Activated naive CD8-positive, alpha-beta T cell treated with anti-CD3 and anti-CD28 coated beads for 36 hours (primary cell): ENCODE measurements at places on chromosomes 3 and 15. TPM values are rescaled to one million over a fixed set of nuclear protein-coding genes. Genes with fewer than 3 reads are reported as not detected.

The RBMS3 gene
- 1.6 TPM for total RNA-seq

The SERPINI1 gene
- total RNA-seq, result 1.2 TPM

The APBA2 gene
- 34.1 TPM for total RNA-seq

The CDC25A gene
- total RNA-seq, result 55.7 TPM

DNA sequence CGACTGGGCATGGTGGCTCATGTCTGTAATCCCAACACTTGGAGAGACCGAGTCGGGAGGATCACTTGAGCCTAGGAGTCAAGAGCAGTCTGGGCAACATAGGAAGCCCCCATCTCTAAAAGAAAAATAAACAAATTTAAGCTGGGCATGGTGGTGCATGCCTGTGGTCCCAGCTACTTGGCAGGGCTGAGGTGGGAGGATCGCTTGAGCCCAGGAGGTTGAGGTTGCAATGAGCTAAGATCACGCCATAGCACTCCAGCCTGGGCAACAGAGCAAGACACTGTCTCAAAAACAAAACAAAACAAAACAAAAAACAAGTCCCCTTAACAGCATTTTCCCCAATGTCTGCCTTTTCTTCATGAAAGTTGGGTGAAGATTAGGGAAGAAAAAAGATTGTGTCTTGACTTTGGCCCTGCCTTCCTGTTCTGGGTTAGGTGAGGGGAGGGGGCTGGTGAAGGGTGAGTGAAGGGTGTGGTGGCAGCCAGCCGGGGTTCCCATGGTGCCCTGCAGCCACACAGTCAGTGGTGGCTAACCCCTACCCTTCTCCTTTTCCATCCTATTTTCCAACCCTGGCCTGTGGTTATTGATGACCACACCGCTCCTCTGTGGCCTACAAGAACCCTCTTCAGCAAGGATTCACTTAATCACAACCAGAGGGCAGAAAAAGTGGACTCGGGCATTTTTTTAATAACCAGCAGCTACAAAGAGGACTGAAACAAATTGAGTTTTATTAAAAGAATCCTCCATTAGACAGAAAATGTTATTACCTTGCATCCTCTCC is 28.4 kb upstream of the SMAD3 start:
- peaks cover 4% of the 10 kb centered on the region for H3K27me3 ChIP-seq
- H3K4me1 ChIP-seq, result peaks cover 34% of the 10 kb centered on the region
- no peak overlapping the region for H3K4me3 ChIP-seq
- peak overlapping the region; percentile 38 for H3K27ac ChIP-seq
- H3K36me3 ChIP-seq, result no peaks in the 10 kb centered on the region
- DNase-seq, result no peak

GRCh38 chr3:14519406-14519805 is 20.7 kb downstream of the GRIP2 start:
- no peaks in the 10 kb centered on the region for H3K4me1 ChIP-seq
- no peak overlapping the region for H3K4me3 ChIP-seq
- no peaks in the 10 kb centered on the region for H3K27me3 ChIP-seq
- H3K27ac ChIP-seq, result no peak overlapping the region

DNA sequence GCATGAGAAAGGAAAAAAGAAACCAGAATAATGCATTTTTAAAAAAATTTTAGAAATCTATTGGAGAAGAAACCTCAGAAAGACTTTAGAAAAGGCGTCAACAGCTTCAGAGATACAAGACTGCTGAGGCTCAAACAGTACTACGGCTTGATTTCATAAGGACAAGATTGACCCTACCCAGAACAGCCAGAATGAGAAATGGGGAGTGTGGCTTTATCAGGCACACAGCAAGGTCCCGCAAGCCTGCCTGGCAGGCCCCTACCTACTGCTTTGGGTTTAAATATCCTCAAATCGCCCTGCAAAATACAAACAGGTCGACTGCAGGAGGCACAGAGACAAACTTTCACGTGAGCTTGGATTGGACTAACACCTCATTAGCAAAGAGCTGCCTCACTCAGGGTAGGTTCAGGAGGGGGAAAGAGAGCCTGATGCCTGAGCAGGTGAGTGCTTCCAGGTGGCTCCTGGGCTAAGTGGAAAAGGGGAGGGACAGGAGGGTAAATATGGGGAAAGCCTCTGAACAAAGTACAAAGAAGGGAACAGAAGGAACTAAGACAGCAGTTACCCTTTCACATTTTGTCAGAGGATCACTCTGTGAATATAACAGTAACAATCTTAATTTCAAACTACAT is 87.5 kb downstream of the RORA start:
- no peaks in the 10 kb centered on the region for H3K36me3 ChIP-seq
- DNase-seq, result no peak
- peaks cover 49% of the 10 kb centered on the region for H3K27me3 ChIP-seq
- no peak overlapping the region for H3K4me3 ChIP-seq

DNA sequence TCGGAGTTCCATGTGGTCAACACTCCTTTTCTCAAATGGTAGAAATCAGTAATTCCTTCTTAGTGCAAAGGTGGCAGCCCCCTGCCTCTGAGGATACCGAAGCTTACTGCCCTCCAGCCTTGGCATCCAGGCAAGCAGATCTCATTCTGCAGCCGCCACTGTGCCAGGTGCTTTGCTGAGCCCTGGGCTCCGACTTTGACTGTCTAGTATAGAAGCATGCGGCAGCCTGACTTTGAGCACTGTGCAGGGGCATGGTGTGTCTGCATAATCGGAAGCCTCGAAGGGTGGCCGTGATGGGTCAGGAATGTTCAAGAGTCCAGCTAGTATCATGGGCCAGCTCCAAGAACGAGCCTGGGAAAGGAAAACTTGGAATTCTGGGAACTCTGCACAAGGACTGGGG is 39.7 kb downstream of the ABTB1 start:
- DNase-seq, result no peak
- no peaks in the 10 kb centered on the region for H3K4me1 ChIP-seq
- H3K27me3 ChIP-seq, result peaks cover 3% of the 10 kb centered on the region
- H3K4me3 ChIP-seq, result no peak overlapping the region
- no peaks in the 10 kb centered on the region for H3K36me3 ChIP-seq
- no peak overlapping the region for H3K27ac ChIP-seq

- no peak for DNase-seq
- peaks cover 6% of the 10 kb centered on the region for H3K27me3 ChIP-seq
- H3K36me3 ChIP-seq, result no peaks in the 10 kb centered on the region
- H3K27ac ChIP-seq, result no peak overlapping the region
- no peak overlapping the region for H3K4me3 ChIP-seq
These were observed 184.3 kb downstream of the P3H2 start for GRCh38 chr3:189936201-189936945.

DNA sequence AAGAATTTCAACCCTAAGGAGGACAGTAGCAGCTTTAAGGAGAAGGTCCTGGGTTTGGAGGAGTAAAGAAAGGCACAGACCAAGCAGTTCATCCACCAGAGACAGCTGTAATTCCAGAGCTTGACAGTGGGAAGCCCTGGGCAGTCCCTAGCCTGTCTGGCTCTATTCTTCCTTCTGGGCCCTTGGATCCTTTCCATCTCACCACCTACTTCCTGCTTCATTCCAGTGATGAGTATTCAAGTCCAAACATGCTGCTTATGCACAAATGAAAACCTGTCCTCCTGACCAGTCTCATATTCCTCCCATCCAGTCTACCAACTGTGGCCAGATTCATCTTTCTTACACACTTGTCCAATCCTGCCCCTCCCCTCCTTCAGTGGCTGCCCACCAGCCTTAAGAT is 171.4 kb downstream of the CNTN3 start:
- H3K36me3 ChIP-seq, result no peaks in the 10 kb centered on the region
- H3K27me3 ChIP-seq, result no peaks in the 10 kb centered on the region
- H3K27ac ChIP-seq, result no peak overlapping the region
- no peaks in the 10 kb centered on the region for H3K4me1 ChIP-seq

- H3K27ac ChIP-seq, result no peak overlapping the region
- no peaks in the 10 kb centered on the region for H3K27me3 ChIP-seq
- H3K4me1 ChIP-seq, result peaks cover 41% of the 10 kb centered on the region
- no peak for DNase-seq
These were observed 3.5 kb downstream of the PDE12 start for GRCh38 chr3:57559526-57559925.

DNA sequence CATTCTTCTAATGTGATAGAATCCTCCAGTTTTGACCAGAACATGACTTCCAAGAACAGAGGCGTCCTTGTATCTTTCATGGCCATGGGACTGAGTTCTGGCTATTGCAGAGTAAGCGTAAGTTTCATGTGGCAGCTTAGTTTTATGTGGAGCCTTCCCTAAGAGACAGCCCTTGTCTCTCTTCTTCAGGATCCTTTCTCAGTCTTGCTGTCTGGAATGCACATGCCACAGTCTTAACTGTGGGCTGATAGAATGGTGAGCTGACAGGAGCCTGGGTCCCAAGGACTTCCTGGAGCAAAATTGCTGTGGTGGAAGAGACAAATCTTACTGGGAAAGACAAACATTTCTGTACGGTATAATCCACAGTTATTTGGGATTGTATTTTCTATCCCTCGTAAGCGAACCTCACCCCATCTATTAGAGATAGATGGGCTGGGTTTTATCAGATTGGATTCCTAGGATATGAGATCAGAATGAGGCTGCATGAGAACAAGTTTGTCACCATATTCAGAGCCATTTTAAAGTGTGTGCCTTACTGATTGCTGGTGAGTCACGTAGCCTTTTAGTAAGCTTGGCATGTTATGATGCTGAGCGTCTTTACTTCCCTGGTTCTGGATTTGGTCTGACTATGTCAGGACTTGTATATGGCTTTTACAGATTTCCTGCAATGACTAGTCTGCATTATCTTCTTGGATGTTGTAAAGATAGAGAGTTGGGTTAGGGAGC is 32.8 kb downstream of the CDIN1 start:
- no peak overlapping the region for H3K27ac ChIP-seq
- H3K27me3 ChIP-seq, result no peaks in the 10 kb centered on the region
- H3K4me3 ChIP-seq, result no peak overlapping the region
- H3K36me3 ChIP-seq, result peaks cover 4% of the 10 kb centered on the region

- no peak overlapping the region for H3K4me3 ChIP-seq
- H3K27me3 ChIP-seq, result no peaks in the 10 kb centered on the region
- peaks cover 47% of the 10 kb centered on the region for H3K4me1 ChIP-seq
These were observed 11.3 kb upstream of the OXSR1 start for GRCh38 chr3:38154033-38154494.

DNA sequence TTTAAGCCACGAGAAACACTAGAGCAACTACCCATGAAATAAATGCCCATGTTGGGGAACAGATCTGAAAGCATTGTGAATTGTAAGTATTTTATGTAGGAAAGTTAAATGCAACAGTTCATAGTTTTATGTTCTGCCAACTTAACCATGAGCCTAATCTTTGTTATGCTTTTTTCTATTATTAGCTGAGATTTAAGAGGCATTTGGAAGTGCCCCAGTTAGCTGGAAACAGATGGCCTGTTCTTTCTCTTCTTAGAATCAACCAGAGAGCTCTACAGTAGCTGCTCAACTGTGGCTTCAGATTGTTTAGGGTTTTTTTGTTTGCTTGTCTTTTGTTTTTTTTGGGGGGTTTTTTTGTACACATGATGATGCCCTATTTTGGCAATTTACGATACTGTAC is 284.4 kb downstream of the KCNH8 start:
- H3K4me3 ChIP-seq, result no peak overlapping the region
- H3K4me1 ChIP-seq, result peaks cover 1% of the 10 kb centered on the region
- no peaks in the 10 kb centered on the region for H3K36me3 ChIP-seq
- no peak overlapping the region for H3K27ac ChIP-seq

- H3K36me3 ChIP-seq, result no peaks in the 10 kb centered on the region
- peak; percentile 37 for DNase-seq
- H3K4me3 ChIP-seq, result no peak overlapping the region
These were observed 182.4 kb downstream of the SHQ1 start for GRCh38 chr3:72665701-72666446.
